ENCODE measurements at places on chromosomes 2 and 18.

- no peak for DNase-seq
Observed at GRCh38 chr2:223731503-223731902, 105.9 kb downstream of the AP1S3 start.

DNA sequence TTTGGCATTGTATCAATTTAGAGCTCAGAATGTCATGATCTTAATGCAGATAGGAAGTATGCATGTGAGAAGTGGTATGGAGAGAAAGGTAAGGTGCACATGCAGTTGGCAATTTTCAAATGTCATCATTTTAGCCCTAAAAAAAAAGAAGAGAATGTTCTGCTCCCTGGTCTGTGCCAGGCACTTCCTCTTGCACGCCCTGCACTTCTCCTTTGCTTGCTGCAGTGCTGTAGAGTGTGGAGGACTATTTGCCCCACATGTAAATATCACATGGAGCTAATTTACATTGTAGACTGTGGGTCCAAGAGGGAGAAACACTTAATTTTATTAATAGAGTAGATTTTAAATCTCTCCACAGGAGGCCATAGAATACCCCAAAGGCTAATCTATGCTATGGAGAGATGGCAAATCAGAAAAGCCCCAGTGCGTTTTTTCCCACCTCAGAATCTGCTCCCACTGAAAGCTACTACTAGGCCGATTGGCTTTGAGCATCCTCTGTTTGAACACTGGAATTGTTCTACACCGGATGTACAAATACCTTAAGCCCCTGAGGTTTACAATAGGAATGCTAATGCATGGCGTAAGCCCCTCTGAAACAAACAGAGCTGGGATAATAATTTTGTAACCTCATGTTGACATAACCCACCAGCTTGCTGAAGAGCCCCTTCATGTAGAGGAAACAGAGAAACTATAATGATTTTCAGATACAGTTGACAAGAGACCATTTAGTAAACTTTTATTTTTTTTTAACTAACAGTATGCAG is 137.2 kb upstream of the KLHL14 start:
- DNase-seq = no peak

DNA sequence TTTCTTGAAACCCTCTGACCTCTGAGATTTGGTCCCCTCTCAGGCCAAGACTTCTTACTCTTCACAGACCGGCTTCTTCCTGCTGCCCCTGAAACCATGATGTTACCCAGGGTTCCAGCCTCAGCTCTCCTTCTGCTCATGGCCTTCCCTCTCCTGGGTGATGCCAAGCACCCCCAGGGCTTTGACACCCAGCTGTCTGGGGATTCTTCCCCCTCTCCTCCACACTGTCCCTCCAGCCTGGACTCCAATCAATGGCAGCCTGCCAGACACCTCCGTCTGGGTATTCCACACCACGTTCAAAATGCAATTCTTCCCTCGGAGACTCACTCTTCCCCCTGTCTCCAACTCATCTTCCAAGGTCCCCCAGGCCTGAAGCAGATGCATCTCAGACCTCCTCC is 25.0 kb downstream of the SPP2 start:
- DNase-seq = no peak

DNA sequence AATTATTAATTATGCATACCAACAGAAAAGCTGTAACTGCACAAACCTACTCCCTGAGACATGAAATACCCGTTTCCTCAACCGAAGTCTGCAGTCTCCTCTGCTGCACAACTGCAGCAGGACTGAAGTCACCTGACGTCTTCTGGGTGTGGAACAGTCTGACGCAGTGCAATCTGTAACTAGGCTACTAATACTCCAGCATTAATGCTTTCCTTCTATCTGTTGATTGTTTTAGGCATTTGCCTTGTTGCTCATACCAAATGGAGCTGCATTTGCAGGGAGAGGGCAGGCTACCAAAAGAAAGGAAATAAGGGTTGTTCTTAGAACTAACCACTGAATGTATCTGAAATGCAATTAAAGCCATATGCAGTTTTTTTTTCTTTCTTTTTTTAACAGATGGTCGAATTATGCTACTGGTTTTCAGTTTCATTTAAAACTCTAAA is 40.1 kb downstream of the RTN4 start:
- peak; percentile 17 for DNase-seq

Data from T-helper 2 cell treated with Interferon-gamma antibody and Interleukin-4, amounts not matched to agents 5 μg/mL and 100 μg/mL, for 36 hours (primary cell).